NAMALWA (cell line): ENCODE measurements at places on chromosomes 2 and 18.
A peak's percentile ranks its signal among the peaks of the same experiment; 100 is the strongest.

- no peak for DNase-seq
Observed at GRCh38 chr2:154911729-154912128, 213.2 kb downstream of the KCNJ3 start.

DNA sequence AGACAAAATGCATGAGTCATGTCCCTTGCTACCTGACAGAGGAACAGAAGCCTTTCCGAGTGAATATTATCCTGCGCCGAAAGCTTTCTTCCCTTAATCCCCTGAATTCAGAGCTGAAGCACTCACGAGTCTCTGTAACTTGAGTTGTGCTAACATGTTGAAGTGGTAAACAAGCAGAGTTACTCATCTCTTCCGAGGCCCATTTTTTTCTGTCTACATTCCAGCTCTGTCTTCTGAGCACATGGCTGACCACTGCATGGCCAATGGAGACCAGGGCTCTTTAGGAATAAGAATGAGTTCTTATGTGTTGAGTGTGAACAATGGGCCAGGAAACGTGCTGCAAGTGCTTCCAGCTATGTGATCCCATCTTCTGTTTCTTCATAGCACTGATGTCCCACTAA lies 73.1 kb upstream of the PID1 start:
- no peak for DNase-seq

DNA sequence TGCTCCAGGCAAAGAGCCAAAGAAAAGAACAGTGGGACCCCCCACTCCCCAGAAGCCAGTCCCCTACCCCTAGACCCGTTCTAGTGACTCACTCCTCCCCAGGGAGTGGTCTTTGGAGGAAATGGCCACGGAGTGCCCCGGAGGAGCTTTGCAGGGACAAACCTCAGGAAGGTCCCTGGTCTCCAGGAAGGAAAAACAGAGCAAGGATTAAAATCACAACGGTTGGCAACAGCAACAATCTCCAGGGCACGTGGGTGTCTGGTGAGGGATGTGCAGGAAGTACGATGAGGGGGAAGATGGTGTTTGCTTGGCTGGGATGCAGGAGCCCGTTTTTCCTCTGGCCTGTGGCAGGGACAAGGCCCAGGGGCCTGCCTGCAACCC lies 135.0 kb downstream of the SMAD2 start:
- DNase-seq, result no peak

DNA sequence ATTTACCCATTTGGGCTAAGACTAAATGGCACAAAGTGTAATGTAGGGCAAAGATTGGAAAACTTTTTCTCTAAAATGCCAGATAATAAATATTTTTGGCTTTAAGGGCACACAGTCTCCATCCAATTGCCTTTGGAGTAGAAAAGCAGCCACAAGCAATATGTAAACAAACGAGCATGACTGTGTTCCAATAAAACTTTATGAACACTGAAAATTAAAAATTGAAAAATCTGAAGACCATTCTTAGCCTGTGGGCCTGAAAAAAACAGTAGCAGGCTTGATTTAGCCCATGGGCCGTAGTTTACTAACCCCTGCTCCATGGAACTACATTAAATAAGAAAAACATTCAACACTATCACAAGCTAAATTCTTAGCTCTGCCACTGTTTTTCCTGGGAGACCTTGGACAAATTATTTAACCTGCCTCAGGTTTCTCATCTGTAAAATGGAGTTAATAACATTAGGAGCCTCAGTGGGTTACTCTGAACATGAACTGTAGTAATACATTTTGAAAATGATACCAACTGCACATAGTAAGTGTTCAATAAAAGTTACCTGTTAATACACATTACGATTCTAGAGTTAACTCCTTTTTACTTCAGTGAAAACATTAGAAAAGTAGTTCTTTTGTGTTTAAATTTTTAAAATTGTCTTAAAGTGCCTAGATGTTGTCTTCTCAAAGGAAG lies 1.3 kb downstream of the IFIH1 start:
- peak; percentile 45 for DNase-seq

GRCh38 chr2:166727095-166727494 lies 161.2 kb upstream of the XIRP2 start:
- DNase-seq, result peak; percentile 2

- DNase-seq, result no peak
Observed at GRCh38 chr2:128299628-128300027, 19.0 kb downstream of the HS6ST1 start.

DNA sequence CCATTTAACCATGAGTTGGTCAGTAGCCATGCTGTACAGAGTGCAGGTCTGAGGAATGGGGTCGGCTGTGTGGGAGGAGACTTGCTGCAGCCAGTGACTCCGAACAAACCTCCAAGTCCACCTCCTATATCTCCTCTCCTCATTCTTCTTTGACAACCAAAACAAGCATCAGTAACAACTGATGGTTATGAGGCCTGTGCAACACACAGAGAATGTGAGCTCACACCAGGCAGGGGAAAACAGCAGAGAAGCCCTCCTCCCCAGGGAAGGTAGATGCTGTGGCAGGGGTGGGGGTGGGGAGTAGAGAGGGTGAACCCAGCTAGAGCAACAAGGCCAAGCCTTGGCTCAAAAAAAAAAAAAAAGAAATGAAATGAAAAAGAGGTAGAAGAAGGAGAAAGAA lies 12.3 kb upstream of the CNGA3 start:
- DNase-seq, result no peak

DNA sequence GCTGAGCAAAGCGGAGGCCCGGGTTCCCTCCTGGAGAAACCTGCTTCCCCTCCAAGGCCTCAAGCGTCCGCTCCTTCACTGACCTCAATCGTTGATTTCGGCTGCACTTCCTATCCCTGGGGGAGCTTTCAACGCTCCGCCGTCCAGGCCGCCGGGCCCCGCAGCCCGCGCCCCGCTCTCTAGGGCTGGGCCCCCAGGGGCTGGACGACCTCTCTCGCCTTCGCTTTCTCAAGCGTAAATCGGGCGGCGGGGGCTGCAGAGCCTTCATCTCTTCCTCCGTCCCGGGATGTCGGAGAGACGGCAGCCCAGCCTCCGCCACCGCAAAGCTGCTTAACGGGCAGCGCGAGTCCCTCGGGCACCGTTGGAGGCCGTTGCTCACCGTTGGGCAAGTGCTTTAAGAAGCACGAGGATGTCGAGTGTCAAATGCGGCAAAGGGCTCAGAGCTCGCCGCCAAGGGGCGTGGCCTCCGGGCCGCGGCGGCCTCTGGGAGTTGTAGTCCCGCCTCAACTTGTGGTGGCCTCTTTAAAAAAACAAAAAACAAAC lies 8.5 kb downstream of the HES6 start:
- peak; percentile 46 for DNase-seq

DNA sequence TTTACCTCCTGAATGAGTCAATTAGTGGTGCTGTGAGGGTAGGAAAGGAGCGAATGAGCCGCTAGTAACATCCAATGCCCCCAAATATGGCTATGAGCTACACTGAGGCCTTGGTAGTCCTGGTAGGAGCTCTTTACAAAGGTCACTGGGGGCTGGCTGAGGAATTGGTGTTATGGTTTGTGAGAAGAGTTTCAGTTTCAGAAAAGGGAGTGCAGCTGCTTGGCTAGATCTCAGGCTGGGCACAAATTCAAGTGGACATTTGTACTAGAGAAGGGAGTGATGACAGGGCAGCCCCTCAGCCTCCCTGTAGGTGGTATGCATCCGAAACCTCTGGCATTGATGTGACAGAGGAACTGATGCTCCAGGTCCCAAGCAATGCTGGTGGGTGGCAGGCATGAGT lies 13.9 kb upstream of the PAIP2B start:
- no peak for DNase-seq

- no peak for DNase-seq
Observed at GRCh38 chr2:26442301-26442700, 35.6 kb downstream of the OTOF start.

GRCh38 chr2:234885118-234885517 lies 66.7 kb upstream of the SH3BP4 start:
- DNase-seq, result no peak

DNA sequence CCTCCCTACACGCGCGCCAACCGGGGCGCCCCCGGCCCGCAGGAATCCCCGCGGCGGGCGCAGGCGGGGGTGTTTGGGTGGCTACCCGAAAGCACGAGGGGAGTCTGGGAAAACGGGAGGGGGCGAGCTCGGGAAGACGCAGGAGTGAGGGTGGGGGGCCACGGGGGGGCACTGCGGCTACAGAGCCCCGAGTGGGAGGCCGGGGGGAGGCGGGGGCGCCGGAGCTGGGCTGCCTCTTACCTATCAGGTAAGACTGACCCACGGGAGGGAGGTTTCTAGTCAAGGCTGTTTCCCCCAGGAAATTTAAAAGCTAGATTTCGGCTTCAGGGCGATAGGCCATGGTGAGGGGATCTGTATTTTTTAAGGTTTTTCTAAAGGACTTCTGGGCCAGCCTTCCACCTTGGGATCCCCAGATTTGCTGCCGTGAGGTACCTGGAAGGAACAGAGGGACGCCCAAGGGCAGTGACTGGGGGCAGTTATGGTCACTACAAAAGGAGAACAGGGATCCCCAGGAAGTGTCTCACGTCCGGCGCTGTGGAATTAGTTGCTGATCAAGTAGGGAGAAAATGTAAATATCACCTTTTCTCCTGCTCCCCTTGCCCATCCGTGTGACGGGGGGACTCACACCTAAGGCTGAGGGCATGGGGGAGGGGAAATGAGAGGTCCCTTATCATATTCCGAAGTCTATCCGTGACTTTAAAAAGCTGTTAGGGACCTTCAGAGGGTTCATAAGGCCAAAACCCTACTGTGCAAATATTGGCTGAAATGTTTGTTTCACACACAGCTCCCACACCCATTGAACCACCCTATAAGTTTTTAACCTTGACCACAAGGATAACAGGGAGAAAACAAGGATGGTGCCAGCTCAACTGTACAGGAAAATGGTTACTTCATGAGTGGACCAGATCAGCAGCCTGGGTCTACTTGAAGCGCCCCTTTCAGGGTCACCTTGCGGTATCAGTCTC lies 638 bp upstream of the IRS1 start:
- DNase-seq, result no peak

DNA sequence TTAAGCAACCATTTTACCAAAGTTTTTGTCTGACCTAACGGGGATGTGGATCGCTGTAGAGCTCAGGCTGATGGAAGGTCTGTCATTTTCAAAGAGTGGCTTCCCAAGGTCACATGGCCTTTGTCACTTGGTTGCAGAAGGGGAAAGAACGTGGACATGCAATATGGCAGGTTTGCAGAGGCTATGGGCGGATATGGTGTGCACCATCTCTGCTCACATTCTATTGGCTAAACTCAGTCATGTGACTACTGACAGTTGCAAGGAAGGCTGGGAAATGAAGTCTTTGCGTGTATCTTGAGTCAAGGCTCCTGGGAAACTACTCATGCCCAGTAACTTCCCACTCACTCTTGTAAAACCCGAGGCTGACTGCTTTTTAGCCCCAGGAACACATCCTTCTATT lies 96.8 kb downstream of the ST6GAL2 start:
- DNase-seq, result peak; percentile 78

- no peak for DNase-seq
Observed at GRCh38 chr2:208531361-208531760, 124.8 kb downstream of the PTH2R start.

- DNase-seq, result no peak
Observed at GRCh38 chr18:37524498-37525261, 40.9 kb downstream of the CELF4 start.

GRCh38 chr18:332007-332406 lies 64.2 kb upstream of the THOC1 start:
- DNase-seq, result no peak

- no peak for DNase-seq
Observed at GRCh38 chr2:105487142-105488069, 88.6 kb upstream of the FHL2 start.

GRCh38 chr2:55051026-55051866 lies 995 bp upstream of the RTN4 start:
- peak; percentile 57 for DNase-seq

GRCh38 chr2:236830926-236831325 lies 254.8 kb upstream of the COPS8 start:
- DNase-seq, result no peak

- no peak for DNase-seq
Observed at GRCh38 chr2:233400961-233401360, 46.7 kb downstream of the DGKD start.

- DNase-seq, result no peak
Observed at GRCh38 chr2:42917425-42917927, 125.1 kb upstream of the HAAO start.

GRCh38 chr18:40555914-40556313 lies 1399.1 kb upstream of the PIK3C3 start:
- DNase-seq, result no peak

DNA sequence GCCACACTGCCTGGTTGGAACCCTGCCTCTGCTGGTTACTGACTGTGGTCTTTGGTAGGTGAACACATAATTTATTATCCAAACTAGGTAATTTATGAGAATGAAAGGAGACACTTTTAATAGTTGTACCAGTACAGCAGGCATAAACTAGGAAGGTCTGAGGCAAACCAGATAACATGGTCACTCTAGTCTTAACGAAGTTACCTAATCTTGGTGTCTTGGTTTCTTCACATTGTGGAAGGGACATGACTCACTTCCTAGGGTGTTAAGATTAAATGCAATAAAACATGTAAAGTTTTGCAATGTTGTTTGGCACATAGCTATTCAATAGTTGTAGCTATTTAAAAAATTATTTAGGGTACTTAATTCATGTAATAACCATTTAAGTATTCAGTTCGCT lies 23.3 kb downstream of the SPTBN1 start:
- DNase-seq, result no peak

- DNase-seq, result no peak
Observed at GRCh38 chr18:56807901-56808300, 156.7 kb downstream of the WDR7 start.

DNA sequence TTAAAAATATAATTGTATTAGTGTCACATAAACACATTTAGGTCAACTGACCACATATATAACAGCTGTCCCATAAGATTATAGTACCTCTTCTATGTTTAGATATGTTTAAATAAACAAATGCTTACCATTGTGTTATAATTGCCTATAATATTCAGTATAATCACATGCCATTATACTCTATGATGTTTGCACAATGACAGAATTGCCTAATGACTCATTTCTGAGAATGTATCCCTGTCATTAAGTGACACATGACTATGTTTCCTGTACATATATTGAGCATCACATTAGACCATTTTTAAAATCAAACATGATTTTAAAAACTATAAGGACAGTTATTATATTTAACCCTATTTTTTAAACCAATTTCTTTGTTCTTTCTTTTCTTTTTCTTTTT lies 89.8 kb downstream of the HS6ST1 start:
- DNase-seq, result no peak
